ENCODE measurements at places on chromosomes 5 and 9. TPM values are rescaled to one million over a fixed set of nuclear protein-coding genes. Genes with fewer than 3 reads are reported as not detected.

DNA sequence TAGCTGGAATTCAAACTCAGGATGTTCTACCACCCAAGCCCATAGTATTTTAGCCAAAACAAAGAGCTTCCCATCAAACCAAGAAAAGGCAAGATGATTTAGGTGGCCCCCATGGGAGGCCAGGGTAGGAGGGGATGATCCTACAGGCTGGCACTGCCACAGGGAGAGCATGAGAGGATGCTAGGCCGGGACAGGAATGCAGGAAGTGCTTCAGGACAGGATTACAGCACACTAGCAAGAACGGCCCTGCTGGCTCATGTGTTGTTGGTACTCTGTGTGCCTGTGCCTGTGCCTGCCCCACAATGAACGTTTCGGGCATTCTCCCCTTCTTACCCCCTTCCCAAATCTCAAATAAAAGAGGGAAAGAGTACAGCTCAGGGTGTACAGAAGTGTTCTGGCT is 110.7 kb upstream of the TRIM32 start:
- DNase-seq, result no peak
- no peak overlapping the region for H3K4me3 ChIP-seq
- no peaks in the 10 kb centered on the region for H3K27me3 ChIP-seq
- H3K27ac ChIP-seq, result no peak overlapping the region

The HDHD3 gene
- total RNA-seq, result 26.2 TPM

- H3K36me3 ChIP-seq, result no peaks in the 10 kb centered on the region
- no peak for DNase-seq
- peaks cover 10% of the 10 kb centered on the region for H3K4me1 ChIP-seq
- H3K27ac ChIP-seq, result peak overlapping the region; percentile 26
Measured at GRCh38 chr5:146209714-146210113, 6.3 kb downstream of the RBM27 start.

The TLX3 gene
- not detected for total RNA-seq

The GABRA1 gene
- total RNA-seq, result not detected

GRCh38 chr9:133710661-133711427 is 27.3 kb downstream of the SARDH start:
- no peak overlapping the region for H3K27ac ChIP-seq
- no peaks in the 10 kb centered on the region for H3K4me1 ChIP-seq
- no peak overlapping the region for H3K4me3 ChIP-seq
- no peak for DNase-seq
- H3K36me3 ChIP-seq, result no peaks in the 10 kb centered on the region
- H3K27me3 ChIP-seq, result peaks cover 10% of the 10 kb centered on the region

GRCh38 chr9:128643519-128644300 is 12.9 kb downstream of the DYNC2I2 start:
- H3K4me3 ChIP-seq, result no peak overlapping the region
- H3K4me1 ChIP-seq, result peaks cover 6% of the 10 kb centered on the region
- H3K36me3 ChIP-seq, result peaks cover 12% of the 10 kb centered on the region
- DNase-seq, result peak; percentile 50
- no peaks in the 10 kb centered on the region for H3K27me3 ChIP-seq

DNA sequence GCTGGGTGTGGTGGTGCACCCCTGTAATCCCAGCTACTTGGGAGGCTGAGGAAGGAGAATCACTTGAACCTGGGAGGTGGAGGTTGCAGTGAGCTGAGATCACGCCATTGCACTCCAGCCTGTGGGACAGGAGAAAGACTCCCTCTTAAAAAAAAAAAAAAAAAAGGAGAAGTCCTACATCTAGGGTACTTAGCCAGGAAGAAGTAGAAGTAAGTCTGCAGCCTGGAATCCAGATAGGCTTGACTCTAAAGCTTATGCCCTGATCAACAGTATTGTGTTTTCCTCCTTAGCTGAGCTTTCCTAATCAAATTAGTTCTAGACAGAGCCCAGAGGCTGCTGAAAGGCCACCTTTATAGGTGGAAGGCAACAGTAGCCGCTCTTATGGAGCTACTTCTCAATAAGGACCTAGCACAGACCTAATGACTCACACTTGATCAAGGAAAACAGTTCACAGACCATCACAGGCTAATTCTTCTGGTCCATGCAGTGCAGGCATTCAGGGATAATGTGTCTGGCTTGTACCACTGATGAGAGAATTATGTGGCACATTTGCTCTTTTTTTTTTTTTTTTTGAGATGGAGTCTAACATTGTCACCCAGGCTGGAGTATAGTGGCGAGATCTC is 105.5 kb upstream of the KLF4 start:
- no peak overlapping the region for H3K27ac ChIP-seq
- no peaks in the 10 kb centered on the region for H3K27me3 ChIP-seq
- DNase-seq, result no peak
- H3K4me1 ChIP-seq, result no peaks in the 10 kb centered on the region
- no peaks in the 10 kb centered on the region for H3K36me3 ChIP-seq
- no peak overlapping the region for H3K4me3 ChIP-seq

The PSAT1 gene
- 5.0 TPM for total RNA-seq

The NUP214 gene
- total RNA-seq, result 103 TPM

The NR5A1 gene
- not detected for total RNA-seq

The ANKRD31 gene
- 0.10 TPM for total RNA-seq

DNA sequence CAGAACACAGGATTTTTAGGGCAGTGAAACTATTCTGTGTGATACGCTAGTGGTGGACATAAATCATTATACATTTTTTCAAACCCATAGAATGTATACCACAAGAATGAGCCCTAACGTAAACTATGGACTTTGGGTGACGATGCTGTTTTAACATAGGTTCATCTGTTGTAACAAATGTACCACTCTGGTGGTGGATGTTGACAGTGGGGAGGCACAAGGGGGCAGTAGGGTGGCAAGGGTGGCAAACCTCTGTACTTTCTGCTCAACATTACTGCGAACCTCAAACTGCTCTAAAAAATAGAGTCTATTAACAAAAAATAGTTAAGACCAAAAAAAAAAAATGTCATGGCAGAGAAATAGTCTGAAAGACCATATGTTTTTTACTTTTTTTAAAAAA is 9.1 kb upstream of the MVB12B start:
- no peaks in the 10 kb centered on the region for H3K27me3 ChIP-seq
- H3K4me1 ChIP-seq, result no peaks in the 10 kb centered on the region
- H3K4me3 ChIP-seq, result no peak overlapping the region
- peak; percentile 35 for DNase-seq
- H3K36me3 ChIP-seq, result no peaks in the 10 kb centered on the region

The TOR4A gene
- 15.3 TPM for total RNA-seq

Data from B cell (primary cell).